ENCODE measurements at places on chromosomes 5 and 9. TPM values are rescaled to one million over a fixed set of nuclear protein-coding genes. Genes with fewer than 3 reads are reported as not detected.

PCDHA13 gene
- not detected for polyA plus RNA-seq

SPINK13 gene
- not detected for polyA plus RNA-seq

SIT1 gene
- polyA plus RNA-seq, result not detected

UCK1 gene
- polyA plus RNA-seq, result 24.9 TPM

ENG gene
- 23.3 TPM for polyA plus RNA-seq

SLC28A3 gene
- 0.42 TPM for polyA plus RNA-seq

SLC34A1 gene
- polyA plus RNA-seq, result not detected

PCDHA11 gene
- polyA plus RNA-seq, result not detected

DNAH5 gene
- 1.1 TPM for polyA plus RNA-seq

C9 gene
- not detected for polyA plus RNA-seq

AGXT2 gene
- not detected for polyA plus RNA-seq

RETREG1 gene
- polyA plus RNA-seq, result 0.06 TPM

MEF2C gene
- polyA plus RNA-seq, result 1.6 TPM

SCAI gene
- 4.4 TPM for polyA plus RNA-seq

EQTN gene
- not detected for polyA plus RNA-seq

RALGPS1 gene
- 1.7 TPM for polyA plus RNA-seq

ADAMTS12 gene
- polyA plus RNA-seq, result 25.6 TPM

STOML2 gene
- polyA plus RNA-seq, result 170 TPM

APBA1 gene
- 4.8 TPM for polyA plus RNA-seq

AK1 gene
- polyA plus RNA-seq, result 65.1 TPM

ERCC8 gene
- polyA plus RNA-seq, result 12.8 TPM

BAAT gene
- not detected for polyA plus RNA-seq

PCDHGA9 gene
- 1.2 TPM for polyA plus RNA-seq

MAP1B gene
- 30.9 TPM for polyA plus RNA-seq

ADGRV1 gene
- polyA plus RNA-seq, result 0.15 TPM
